ENCODE measurements at places on chromosomes 11 and 22.

DNA sequence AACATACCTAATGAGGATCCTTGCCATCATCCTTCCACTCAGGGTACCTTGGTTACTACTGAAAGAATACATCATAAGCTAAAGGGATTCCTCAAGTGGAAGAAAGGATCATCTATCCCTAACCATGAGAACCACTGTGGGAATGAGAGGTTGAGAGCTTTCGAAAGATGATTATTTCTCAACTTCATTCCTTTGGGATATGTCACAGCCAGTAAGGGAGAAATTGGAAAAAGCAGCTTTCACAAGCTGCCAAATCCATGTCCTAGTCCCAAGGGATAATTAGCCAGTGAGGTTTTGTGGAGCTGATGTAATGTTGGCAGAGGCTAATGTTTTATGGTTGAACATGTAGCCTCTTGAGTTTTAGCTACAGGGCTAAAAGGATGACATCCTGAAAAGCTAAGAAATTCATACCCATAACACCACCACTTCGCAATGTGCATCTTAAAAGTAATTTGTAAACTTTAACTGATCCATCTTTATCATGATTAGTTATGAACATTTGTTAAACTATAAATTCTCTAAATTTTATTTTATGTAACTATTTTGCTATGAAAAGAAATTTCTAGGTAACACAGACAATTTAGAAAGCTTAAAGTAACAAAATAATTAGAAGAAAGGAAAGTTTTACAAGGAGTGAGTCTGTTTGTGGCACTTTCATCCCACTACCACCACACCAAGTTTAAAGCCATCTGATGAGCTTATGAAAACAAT is 123.9 kb downstream of the MRTFA start:
- no peak for DNase-seq

- DNase-seq = no peak
Observed at GRCh38 chr22:41913040-41913719, 1.7 kb downstream of the SHISA8 start.

DNA sequence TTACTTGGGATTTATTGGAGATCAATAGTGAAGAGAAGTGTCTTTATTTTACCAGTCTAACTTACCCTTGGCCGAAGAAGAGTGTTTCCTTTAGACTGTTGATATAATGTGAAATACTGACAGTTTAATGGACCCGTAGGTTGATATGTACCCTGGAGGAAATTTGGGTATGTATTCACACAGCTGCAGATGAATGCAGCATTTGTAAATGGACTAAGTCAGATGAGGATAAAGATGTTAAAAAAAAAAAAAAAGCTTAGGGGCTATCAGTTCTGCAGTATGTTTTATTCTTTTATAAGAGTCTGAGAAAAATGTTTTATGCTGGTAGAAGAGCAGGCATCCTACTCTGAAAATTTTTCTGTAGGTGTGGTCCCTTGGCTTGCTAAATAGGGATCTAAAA is 2.7 kb downstream of the REXO2 start:
- no peak for DNase-seq

- peak; percentile 65 for DNase-seq
Observed at GRCh38 chr11:61602775-61603569, 22.1 kb upstream of the SYT7 start.

GRCh38 chr11:19834771-19835170 is 122.1 kb downstream of the NAV2 start:
- no peak for DNase-seq

GRCh38 chr22:20425566-20426258 is 11.9 kb downstream of the SCARF2 start:
- no peak for DNase-seq

GRCh38 chr11:63680834-63681320 is 423 bp upstream of the RTN3 start:
- no peak for DNase-seq

GRCh38 chr22:21760640-21761039 is 25.0 kb upstream of the YPEL1 start:
- DNase-seq = no peak

- no peak for DNase-seq
Observed at GRCh38 chr11:80103142-80103859, 662.5 kb upstream of the TENM4 start.

DNA sequence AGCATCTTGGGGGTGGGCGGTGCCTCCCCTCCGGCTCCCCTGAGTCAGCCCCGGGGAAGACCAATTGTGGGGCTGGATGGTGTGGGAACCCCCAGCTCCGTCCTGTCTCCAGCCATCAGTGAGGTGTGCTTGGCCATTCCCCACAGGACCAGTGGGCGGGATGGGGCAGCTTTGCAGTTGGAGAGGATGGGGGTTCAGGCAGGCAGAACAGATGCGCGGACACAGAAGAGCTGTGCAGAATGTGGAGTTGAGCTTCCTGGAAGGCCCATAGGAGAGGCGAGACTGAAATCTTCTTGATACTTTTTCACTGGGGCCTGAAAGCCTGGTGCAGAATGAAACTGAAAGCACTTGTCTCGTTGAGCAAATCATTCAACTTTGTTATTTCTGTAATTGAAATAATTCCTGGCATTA is 23.8 kb downstream of the PARVB start:
- DNase-seq = no peak

GRCh38 chr11:69374110-69374945 is 80.4 kb downstream of the MYEOV start:
- DNase-seq = no peak

DNA sequence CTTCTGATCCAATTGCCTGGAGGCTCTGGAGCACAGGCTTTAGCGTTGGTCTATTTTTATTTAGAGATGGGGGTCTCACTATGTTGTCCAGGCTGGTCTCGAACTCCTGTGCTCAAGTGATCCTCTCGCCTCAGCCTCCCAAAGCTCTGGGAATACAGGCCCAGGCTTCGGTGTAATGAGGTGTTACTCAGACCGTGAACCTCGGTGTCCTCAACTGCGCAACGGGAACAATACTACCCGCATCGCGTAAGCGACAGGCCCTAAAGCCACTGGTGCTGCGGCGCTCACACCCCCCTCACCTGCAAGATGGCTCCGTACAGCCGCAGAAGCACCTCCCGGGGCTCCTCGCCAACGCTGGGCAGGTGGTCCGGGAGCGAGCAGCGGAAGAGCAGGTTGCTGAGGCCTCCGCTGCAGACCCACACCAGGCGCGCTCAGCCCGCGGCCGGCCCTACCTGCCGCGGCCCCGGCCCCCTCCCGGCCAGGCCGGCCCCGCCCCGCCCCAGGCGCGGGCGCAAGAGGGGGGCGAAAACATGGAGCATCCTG is 628 bp downstream of the CHKB start:
- no peak for DNase-seq

DNA sequence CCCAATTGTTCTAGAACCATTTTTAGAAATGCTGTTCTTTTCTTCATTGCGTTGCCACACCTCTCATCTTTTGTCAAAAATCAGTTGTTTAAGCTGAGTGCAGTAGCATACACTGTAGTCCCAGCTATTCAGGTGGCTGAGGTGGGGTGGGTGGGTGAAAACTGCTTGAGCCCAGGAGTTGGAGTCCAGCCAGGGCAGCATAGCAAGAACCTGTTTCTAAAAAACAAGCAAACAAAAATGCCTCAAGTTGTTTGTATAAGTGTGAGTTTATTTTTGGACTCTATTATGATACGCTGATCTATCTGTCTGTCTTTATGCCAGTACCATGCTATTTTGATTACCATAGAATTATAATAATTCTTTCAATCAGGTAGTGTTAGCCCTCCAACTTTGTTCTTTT is 62.5 kb upstream of the RRM1 start:
- DNase-seq = no peak

GRCh38 chr22:46050451-46050845 is 73.5 kb upstream of the WNT7B start:
- DNase-seq = no peak

DNA sequence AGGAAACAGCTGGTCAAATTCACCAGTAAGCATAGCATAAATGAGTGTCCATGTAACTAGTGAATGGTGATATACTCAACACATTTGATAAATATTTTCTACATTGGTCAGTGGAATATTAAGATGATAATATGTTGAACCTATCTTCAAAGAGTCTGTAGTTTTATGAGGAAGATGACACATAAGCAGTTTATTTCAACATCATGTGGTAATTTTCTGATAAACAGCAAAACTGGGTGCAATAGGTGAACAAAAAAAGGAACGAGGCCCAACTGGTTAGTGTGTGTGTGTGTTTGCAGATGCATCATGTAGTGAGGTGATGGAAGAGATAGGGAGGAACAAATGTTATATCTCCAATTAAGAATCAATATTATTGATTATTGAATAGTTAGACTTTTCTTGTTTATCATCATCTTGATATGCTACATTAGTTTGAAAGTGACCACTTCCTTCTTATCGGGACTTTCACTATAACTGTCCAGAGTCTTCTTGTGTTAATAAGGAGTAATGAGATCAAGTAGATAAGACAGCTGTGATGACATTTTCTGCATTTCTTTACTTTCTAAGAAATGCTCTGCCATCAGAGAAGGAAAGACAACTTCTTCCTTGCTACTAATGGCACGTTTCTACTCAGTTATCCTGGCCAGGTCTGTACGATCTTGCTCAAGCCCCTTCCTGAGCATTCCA is 270.7 kb downstream of the ETS1 start:
- no peak for DNase-seq

- no peak for DNase-seq
Observed at GRCh38 chr11:117387992-117388755, 60.5 kb downstream of the CEP164 start.

GRCh38 chr11:121767433-121767832 is 314.7 kb upstream of the SORL1-AS1 start:
- DNase-seq = no peak

GRCh38 chr11:13114566-13115379 is 105.7 kb downstream of the RASSF10 start:
- no peak for DNase-seq

DNA sequence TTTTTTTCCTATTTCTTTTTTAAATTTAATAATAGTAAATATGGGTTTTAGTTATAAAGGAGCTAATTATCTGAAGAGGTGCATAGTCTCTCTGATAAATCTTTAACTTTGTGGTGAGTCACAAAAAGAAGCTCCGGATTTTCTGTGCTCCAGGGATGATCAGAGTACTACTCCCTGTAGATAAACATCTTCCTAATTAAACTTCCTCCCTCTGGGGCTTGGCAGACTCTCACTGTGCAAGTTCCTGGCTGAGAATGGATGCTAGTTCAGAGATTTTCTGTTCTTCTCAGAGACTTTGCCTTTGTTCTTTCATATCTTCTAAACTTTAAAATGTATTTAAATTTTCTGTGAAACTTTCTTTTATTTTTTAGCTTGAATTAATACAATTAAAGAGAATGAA is at the start of gene OR10G7:
TSS of gene OR10G7 (minus strand) at position 72 of the 400 bp plus-strand sequence. CDS start 2,324 bp downstream, outside the sequence.
- no peak for DNase-seq

- DNase-seq = no peak
Observed at GRCh38 chr11:11391796-11392463, 38.9 kb upstream of the CSNK2A3 start.

GRCh38 chr11:126182787-126183445 is 28.5 kb downstream of the RPUSD4 start:
- DNase-seq = no peak

- DNase-seq = no peak
Observed at GRCh38 chr22:43828725-43828997, 16.6 kb upstream of the EFCAB6 start.

DNA sequence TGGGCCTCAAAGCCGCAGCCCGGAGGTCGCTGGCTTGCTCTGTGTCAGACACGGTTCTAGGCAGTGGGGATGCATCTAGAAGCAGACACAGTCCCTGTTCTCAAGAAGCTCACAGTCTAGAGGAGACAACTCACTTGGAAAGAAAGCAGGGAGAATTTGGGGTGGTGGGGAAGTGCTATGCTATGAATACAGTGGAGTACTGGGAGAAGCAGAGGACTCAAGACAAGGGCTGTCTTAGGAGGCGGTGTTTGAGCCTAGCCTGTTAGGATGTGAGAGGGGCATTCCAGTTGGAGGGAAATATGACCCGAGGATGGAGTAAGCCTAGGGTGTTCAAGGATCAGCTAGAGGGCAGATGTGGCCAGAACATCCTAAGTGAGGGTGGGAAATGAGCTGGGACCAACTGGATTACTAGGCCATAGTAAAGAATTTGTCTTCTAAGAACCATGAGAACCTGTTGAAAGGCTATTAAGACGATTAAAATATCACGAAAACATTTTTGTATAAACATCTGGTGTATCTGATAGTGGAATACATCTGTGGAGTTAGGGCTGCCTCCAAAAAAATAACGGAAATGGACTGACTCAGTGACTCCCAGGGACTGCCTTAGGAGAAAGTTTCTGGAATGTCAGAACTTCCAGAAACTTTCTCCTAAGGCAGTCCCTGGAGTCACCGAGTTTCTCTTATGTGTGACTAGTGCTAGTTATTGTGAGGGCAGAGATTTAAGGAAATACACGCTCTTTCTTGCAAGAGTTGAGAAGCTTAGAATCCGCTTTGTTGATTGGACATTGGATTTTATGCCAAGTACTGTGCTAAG is 1.1 kb upstream of the PITPNB start:
- DNase-seq = no peak

DNA sequence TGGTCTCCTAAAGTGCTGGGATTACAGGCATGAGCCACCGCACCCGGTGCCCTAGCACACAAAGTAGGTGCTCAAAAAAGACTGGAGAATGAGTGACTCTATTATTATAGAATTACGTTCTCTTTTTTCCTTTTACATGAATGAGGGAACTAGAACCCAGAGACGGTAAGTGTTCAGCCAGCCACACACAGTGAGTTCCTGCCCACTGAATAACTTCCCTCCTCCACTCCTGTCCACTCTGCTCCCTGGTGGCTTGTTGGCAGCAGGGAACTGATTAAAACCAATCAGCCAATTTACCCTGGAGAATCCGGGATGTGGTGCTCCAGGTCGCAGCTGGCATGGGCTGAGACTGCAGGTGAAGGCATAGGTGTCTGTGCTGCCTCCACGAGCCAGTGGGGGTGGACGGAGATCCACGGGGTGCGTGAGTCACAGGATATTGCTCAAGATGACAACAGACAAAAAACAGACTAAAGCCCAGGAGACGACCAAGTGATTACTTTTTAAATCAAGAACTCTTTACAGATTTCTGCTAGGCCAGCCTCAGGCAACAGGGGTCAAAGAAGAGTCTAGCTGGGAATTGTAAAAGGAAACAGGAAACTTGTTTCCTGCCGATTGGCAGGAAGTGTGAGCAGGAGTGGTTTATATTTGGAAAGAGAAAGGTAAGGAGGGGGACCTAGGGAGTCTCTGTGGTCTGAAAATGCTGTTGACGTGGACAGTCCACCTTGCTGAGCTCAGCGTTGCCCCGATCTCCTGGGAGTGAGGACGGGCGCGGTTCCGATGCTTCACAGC is 95.2 kb upstream of the TP53I11 start:
- DNase-seq = peak; percentile 59

- no peak for DNase-seq
Observed at GRCh38 chr11:126337474-126338241, 17.8 kb upstream of the ST3GAL4 start.

DNA sequence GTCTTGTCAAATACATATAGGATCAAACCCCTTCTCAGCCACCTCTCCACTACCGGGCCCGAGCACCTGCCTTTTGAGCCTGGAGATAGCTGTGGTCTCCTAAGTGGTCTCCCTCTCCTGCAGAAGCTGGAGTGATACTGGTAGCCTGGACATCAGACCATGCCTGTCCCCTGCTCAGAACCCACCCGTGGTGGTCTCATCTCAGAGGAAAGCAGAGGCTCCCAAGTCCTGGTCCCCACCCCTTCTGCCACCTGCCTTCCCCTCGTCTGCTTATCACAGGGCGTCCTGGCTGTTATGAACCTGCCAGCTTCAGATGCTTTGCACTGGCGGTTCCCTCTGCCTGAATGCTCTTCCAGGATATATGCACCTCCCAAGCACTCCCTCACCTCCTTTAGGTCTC is 50.5 kb upstream of the EIF3D start:
- no peak for DNase-seq

Data from heart right ventricle (tissue), 16 donors.